ENCODE measurements at places on chromosomes 4 and X.

- no peak for DNase-seq
Observed at GRCh38 chrX:151736685-151737084, 2.1 kb downstream of the CNGA2 start.

GRCh38 chr4:24659241-24659961 lies 75.0 kb upstream of the DHX15 start:
- no peak for DNase-seq

GRCh38 chr4:123050018-123050417 lies 127.6 kb upstream of the NUDT6 start:
- DNase-seq, result no peak

DNA sequence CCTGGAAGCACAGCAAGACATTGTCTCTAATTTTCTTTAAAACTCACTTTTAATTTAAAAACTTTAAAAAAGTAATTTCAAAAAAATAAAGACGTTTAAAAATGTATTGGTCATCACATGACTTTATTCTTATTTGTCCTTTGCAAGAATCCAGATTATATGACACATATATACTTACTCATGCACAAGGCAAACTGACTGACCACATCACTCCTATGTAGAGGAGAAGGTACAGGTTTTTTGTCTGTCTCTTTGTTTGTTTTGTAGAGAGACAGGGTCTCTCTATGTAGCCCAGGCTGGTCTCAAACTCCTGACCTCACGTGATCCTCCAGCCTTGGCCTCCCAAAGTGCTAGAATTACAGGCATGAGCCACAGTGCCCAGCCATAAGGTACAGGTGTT lies 28.6 kb downstream of the MAML3 start:
- DNase-seq, result no peak

DNA sequence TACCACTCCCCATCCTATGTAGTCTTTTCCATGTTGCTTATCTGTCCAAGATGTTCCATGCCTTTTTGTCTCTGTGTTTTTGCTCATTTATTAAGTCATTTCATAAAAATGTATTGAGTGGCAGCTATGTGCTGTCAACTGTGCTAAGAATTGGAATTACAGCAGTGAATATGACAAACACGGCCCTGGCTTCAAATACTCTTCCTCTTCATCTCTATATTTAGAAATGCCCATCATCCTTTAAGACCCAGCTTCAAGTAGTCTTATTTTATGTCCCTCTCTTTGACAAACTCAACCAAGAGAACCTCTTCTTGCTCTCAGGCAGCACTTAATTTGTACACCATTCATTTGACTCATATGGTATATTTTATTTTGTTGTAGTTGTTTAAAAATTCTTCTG lies 55.4 kb upstream of the AMOT start:
- DNase-seq, result no peak

- DNase-seq, result no peak
Observed at GRCh38 chr4:73770917-73771316, 30.5 kb downstream of the CXCL8 start.
